ENCODE measurements at places on chromosomes 5 and 9.

- DNase-seq, result no peak
These were observed 67.2 kb downstream of the TSSK1B start for GRCh38 chr5:113367586-113367985.

DNA sequence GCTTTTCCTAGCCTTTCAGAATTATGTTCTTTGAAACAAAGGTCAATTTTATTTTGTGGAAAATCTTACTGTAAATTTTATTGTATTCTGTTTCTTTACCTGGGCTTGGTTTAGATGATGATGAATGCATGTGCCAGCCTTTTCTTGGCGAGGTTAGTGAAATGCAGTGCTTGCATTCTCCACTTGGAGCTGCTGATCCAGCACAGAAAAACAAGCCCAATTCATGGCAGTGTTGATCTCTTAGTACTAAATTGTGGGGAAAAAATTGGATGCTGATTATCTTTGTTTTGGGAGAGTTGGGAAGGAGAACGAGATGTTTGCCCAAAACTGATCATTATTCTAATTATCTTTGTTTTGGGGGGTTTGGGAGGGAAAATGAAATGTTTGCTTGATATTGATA lies 3.7 kb downstream of the HABP4 start:
- no peak for DNase-seq

DNA sequence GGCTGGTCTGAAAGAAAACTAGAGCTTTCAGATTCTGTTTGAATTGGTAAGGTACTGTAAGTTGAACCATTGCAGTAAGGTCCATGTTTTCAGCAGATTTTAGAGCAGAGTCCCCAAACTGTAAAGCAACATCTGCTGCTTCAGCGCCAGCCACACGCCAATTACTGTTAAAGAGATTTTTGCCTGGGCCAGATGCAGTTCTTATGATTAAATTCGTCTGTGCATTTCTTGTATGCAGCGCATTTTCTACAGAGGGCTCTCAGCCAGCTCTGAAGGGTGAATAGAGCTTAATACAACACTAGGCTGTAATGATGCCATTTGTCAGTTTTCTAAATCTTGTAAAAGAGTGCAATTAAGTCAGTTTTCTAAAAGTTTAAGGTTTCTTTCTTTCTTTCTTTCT lies 246.3 kb downstream of the COX7C start:
- DNase-seq, result no peak

GRCh38 chr5:163360656-163361055 lies 76.7 kb upstream of the CCNG1 start:
- DNase-seq, result no peak

GRCh38 chr5:172603251-172603806 lies 37.7 kb upstream of the NEURL1B start:
- no peak for DNase-seq

DNA sequence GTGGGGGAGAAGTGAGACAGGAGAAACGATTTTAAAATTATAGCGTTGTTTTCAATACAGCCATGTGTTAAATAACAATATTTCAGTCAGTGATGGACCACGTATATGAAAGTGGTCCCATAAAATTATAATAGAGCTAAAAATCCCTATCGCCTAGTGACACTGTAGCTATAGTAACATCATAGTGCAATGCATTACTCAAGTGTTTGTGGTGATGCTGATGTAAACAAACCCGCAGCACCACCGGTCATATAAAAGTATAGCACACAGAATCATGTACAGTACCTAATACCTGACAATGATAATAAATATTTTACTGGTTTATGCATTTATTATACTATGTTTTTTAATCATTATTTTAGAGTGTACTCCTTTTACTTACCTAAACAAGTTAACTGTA lies 407.4 kb upstream of the SEMA6A start:
- no peak for DNase-seq

DNA sequence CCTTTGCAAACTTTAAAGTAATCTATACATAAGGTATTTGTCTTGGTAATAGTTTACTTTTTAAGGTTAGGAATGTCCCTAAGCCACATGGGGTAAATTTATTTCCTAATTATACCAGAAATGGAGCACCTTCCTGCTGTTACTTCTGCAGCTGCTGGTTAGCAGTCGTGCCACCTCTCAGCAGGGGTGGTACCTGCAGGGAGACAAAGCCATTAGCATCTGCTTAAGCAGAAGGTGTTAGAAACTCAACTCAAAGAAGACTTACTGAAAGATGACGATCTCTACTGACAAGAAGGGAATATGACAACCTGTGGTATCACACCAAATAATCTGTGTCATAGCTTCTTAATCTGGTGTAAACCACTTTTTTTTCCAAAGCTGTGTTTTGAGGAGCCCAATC lies 173.7 kb downstream of the BRINP1 start:
- DNase-seq, result no peak

DNA sequence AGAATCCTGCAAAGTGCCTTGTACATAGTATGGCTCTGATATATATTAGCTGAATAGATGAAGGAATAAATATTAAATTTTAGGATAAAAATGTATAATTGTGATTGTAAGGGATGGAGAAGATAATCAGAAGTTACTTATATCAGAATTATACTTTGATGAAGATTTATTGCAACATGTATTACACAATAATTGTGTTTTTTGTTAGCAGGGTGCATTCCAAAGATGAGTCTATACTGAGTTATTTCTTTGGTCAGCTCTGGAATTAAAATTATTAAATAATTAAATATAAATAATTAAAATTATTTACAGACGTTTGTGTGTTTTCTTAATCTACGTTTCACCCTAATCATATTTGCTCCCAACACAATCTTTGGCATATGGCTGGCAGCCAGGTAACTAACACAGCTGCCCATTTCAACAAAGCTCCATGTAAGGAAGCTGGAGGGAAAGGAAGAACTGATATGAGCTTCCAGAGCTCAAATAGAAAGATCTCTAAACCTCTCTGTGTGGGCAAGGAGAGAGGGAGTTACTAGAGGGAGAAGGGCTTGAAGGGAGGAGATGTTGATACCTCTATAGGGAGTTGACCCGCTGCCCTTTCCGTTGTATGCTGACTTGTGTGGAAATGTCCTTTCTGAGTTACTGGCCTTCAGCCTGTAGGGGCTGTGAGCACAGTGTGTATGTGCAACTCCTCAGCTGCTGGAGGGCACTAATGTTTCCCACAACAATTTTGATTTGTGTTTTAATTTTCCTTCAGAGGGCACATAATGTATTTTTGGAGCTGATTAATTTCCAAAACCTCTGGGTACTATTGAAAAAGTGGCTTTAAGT lies 403.4 kb downstream of the MAN2A1 start:
- DNase-seq, result no peak

GRCh38 chr5:140043508-140043872 lies 391 bp upstream of the NRG2 start:
- no peak for DNase-seq

DNA sequence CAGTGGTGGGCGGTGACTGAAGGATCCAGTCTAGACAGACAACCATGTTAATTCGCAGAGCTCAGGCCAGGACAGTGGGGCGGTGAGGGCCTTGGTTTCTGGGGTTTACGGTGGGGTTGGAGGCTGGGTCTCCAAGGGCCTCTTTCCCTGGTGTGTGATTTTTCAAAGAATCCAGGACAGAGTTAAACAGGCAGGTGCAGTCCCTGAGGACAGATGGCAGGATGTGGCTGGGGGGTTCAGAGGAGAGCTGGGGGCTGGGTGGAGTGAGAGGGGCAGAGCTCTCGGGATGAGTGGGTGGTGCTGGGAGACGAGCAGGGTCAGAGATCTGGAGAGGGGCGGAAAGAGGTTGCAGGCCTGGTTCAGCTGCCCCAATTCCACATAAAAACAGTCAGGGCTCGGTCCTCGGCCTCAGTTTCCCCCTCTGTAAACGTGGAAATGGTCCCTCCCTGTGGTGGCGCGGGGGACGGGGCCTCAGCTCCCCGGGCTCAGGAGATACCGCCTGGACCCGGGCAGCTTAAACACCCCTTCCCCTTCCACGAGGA lies 145.9 kb downstream of the GAPVD1 start:
- no peak for DNase-seq

DNA sequence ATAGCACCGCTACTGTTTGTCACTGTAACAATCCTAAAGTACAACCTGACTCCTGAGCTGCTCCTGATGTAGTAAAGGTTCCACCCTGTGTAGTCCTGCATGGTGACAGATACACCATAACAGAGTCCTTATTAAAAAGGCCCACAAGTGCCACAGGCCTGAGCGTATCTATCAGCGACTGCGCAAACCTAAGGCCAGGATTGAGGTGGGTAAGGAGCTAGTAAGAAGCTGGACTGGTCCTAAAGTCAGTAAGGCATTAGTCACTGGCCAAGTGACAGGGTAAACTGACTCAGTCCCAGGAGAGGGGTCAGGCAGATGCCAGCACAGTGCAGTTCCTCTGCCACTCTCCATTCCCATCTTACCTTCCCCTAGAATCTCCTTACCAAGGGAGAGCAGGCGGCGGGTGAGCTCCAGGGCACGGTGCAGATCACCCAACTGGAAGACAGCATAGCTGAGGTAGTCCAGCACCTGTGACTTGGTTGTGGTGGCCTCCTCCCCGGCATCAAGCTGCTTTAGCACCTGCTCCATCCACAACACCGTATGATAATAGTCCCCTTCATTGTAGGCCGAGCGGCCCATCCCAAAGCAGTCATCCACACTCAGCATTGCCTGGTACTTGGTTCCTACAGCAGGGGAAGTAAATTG lies 17.6 kb downstream of the P4HA2 start:
- no peak for DNase-seq

DNA sequence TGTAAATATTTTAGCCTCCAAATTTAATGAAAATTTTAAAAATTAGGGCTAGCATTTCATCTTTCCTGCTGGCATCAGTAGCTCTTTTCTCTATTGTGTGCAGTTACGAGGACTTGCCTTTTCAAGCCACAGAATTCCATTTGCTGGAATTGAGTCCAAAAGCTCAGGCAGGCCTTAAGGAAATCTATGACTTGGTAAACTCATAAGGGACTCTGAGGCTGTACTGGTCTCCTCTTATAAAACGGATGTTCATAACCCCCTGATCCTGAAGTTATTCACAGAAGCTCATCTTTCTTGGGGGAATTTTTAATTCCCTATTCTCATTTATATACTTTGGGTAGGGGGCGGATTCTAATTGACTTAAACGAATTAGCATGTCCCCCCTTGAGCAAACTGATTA lies 23.4 kb downstream of the ANKRA2 start:
- DNase-seq, result no peak

GRCh38 chr5:171965745-171966144 lies 40.7 kb downstream of the FBXW11 start:
- DNase-seq, result no peak

DNA sequence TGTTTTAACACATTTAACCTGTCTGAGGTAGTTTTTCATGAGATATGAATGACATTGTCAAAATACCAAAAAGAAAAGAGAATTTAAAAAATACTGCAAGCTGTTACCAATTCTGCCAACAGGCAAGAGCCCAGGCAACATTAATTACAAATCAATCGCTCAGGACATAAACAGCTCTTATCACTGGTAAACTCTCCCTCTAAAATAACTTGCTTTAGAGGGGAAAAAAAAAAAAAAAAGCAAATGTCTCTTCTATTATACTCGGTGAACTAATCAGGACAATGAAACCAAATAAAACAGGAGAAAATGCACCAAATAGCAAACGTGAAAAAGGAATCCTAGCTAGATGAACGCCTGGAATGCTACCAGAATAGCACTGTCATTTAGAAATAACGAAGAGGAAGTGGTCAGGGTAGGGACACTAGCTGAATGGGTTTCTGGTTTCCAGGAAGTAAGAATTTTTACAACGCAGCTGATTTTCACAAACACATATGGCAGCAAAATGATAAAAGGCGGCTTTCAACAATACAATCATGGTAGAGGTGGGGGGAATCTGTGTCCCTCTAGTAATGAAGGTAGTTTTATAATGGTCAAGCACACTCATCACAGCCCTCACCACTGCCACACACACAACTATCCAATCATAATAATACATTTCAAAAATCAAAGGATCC lies 94.9 kb downstream of the DENND1A start:
- no peak for DNase-seq

DNA sequence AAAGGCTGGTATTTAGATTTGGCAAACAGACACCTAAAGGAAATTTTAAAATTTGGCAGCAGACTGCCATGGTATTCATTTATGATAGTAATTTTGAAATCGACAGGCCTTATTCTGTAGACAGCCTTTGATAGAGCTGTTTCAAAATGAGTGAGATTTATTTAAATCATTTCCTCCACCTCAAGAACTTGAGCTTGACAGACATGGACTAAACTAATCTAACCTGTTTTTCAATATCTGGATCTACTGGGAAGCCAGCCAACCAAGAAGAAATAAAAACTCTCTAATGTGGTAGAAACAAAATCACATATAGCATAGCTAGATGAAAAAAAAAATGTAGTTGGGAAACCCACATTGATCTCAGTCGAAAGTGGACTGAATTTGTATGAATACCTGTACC lies 56.9 kb upstream of the RASA1 start:
- no peak for DNase-seq

- no peak for DNase-seq
These were observed 14.0 kb downstream of the GRHPR start for GRCh38 chr9:37436540-37436939.

- no peak for DNase-seq
These were observed 190.7 kb downstream of the KCTD16 start for GRCh38 chr5:144361406-144361805.

DNA sequence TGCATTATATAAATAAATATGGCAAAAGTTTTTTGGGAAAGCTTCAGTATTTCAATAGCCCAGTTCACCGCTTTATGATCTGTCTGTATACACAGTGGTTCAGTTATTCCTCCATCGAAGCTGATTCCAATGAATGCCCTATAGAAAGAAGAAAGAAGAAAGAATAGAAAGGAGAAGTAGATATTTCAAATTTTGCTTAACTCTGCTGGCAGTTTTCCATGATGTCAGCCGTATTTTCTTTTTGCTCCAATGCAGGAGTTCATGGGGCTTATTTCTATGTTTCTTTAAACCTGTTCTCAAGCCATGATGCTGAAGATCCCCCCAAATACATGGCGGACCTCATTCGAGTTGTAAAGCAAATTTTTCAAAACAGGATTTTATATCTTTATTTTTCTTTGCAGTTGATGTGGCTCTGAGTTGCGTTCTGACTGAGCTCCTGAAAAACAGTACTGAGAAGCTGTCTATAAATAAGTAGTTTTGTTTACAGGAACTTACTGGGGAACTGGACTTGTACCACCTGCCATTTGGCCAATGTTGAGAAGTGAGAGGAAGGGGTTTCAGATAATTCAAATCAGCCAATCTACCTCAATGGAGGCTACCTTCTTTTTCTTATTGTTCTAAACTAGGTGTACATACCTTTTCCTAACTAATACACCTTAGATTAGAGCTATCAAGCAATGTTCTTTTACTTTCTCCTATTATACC lies 418.5 kb upstream of the MEF2C start:
- no peak for DNase-seq

Data from bone marrow (tissue), 2 donors.